Activated CD4-positive, alpha-beta T cell treated with anti-CD3 and anti-CD28 coated beads, Interleukin-2, amount 10 ng/mL, durations not matched to agents 7 days and 5 days (primary cell): ENCODE measurements at places on chromosomes 1 and 21.

DNA sequence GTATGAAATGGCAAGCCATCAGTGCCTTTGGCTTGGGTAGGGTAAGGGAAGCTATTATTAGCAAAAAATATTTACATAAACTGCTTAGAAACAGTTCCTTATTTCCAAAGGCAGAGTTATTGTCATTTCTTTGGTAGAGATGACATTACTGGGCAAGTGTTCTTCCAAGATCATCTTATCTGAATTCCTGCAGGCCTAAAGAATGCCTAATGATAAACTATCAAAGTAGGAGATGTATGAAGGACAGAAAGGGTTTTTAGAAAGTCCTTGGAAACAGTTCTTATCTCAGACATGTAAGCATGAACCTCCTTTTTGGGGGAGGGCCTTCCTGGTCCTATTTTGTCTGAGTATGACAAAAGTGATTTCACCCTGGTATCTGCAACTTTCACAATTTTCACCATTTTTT is 5.1 kb upstream of the FRRS1 start:
- DNase-seq: no peak

- DNase-seq: no peak
Measured at GRCh38 chr1:228960705-228961104, 225.4 kb downstream of the RHOU start.

- no peak for DNase-seq
Measured at GRCh38 chr1:58748666-58749065, 35.2 kb downstream of the JUN start.

- DNase-seq: no peak
Measured at GRCh38 chr1:160978510-160978927, 23.9 kb upstream of the ITLN2 start.

- no peak for DNase-seq
Measured at GRCh38 chr1:170711682-170712081, 47.8 kb downstream of the PRRX1 start.

GRCh38 chr1:72322910-72323309 is 40.6 kb upstream of the NEGR1 start:
- DNase-seq: no peak

GRCh38 chr1:100810360-100810759 is 84.3 kb downstream of the EXTL2 start:
- DNase-seq: no peak

- DNase-seq: no peak
Measured at GRCh38 chr1:184219414-184219813, 167.4 kb upstream of the C1orf21 start.

DNA sequence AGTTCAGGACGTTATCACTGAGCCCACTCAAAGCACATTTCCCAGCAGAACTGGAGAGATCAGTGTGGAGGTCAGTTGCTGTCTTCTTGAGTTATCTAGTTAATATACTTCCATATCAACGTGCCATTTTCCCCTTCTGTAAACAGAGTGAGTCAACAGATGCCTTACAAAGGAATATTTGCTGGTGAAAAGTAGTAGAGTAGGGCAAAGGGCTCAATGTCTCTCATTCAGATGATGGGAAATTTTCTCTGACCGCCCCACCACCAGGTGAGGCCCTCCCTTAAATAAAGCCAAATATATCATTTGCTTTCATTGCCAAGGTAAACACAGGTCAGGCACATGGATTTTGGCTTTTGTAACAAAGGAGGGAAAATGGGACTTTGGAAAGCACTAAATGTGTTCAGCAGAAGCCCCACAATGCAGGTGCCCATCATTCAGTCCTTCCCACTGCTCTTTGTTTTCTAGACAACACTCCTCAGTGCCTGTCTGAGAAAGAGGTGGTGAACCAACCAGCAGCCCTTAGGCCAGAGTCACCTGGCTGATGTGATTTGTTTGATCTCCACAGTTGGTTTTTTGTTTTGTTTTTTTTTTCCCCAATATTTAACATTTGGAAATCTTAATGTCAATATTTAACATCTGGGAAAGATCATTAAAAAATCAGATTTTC is 40.5 kb upstream of the SAMD13 start:
- no peak for DNase-seq

DNA sequence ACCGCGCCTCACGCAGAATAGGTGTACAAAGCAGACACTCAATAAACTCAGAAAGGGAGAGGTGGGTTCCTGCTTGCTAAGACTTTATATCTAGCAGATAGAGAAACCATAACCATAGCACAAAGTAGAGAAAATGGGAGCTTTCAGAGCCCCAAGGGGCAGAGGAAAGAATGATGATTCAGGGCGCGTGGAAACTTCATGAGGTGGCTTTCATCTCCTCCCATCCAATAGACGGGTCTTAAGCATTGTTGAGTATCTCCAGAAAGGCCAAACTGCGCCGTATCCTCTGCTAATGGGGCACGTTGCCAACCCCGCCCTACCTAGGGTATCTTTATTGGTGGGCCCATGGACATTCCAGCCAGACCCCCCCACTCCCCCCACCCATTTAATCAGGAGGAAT is 778 bp upstream of the MIXL1 start:
- no peak for DNase-seq

- DNase-seq: no peak
Measured at GRCh38 chr1:51690285-51690961, 73.5 kb downstream of the OSBPL9 start.

DNA sequence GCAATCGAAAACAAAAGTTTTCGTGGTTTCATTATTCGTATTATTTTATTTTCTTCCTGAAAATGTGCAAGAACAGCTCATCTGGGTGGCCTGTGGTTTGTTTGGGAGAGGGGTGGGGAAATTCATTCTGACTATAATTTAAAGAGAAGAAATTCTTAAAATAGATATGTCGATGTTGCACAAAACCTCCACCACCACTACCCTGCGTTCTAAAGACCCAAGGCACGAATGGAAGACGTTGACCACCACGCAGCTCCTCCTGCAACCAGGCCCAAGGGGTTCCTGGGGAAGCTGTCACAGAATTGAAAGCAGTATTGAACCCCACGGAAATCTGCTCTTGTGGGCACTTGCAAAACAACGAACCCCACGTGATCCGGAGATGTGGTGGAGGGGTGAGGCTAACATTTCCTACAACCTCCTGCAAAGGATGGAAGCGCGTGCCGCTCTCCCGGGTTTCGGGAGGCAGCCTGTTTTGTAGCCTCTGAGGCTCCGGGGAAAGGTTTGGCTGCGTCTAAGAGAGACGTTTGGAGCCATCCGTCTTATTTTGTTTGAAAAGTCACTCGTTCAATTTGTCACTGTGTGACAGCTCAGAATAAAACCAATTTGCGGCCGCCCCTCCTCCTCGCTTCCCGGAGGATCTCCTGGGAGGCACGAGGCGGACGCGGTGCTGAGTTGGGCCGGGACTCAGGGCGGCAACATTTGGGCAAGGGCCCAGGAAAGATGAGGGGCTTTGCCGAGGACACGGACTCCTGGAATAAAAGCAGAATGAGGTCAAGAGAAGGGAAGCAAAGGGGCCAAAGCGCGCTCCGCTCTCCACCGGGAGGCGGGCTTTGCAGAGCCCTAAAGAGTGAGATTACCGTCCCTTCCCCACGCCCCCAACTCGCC is 810 bp upstream of the HLX start:
- DNase-seq: no peak

DNA sequence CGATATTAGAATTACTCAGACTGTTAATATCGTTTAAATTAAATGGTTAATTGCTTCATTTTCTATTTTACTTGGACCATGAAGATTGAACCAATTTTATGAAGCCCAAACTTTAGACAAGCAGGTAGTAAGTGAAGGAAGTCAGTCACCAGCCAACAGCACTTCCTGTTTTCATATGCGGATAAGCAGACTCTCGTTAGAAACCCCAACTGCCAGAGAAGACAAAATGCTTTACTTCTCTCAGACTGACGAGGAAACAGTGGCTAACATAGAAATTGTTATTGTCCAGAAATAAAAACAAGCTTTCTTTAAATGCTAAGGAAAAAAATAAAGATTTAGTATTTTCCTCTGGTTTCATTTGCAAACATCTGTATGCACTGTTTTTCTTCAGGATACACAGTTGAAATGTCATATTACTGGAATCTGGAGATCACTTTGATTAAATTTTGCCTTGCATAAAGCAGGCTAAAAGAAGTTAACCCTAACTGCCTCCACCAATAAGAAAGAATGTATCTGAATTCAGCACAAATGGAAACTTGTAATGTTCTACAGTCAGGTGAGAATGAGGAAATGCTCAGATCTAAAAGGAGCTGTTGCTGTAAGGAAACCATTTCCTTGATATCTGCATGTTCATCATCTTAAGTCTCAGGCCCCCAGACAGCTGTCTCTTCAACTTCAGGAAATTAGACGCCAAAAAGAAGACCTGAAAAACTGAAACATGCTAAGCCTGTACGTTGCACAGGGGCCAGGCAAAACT is 129.8 kb upstream of the SAMSN1 start:
- DNase-seq: peak; percentile 39
